ENCODE measurements at places on chromosomes 1 and 21. TPM values are rescaled to one million over a fixed set of nuclear protein-coding genes. Genes with fewer than 3 reads are reported as not detected.

DNA sequence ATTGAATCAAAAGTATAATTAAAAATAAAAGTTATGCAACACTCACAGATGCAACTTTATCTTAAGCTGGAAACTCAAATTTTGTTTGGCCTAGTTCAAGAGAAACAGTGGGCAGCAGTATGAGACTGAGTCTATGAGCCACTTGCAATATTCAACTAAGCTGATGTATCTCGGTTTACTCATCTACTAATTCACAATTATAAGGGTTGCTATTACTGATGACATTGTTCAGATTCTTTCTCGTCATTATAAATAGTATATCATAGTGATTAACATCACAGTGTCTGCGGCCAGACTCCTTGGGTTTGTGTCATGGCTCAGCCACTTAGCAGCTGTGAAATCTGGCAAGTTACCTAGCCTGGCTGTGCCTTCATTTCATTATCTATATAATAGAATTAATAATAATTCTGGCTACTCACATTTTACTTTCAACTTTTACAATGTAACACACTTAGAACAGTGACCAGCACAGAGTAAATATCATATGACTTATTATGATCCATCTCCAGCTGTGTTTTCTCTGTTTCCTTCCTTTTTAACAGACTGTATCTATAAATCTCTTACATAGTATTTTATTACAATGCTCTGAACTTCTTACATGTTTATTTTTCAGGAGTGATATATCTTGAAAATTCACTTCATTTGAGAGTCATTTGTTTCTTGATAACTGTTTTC lies 194.3 kb upstream of the RGS18 start:
- DNase-seq = no peak
- no peaks in the 10 kb centered on the region for H3K27me3 ChIP-seq
- no peaks in the 10 kb centered on the region for H3K36me3 ChIP-seq
- no peak overlapping the region for H3K27ac ChIP-seq
- no peaks in the 10 kb centered on the region for H3K4me1 ChIP-seq

DNA sequence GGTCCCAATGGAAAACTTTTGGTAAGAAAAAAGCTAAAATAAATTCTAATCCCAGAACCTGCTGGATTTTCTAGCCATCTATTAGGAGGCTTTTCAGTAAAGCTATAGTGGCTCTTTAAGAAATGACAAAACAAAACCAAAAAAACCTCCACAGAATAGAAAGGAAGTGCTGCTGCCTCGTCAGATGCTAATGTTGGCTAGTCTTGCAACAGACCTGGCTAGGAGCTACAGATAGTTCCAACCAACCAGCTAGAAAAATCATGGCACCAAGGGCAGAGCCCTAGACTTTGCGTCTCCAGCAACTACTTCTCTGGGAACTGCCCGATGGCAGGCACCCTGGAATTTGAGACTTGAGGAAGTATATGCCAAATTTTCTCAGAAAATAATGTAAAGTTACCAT lies 7.6 kb downstream of the CD101 start:
- H3K4me3 ChIP-seq = no peak overlapping the region
- no peak for DNase-seq
- H3K27me3 ChIP-seq = no peaks in the 10 kb centered on the region
- H3K36me3 ChIP-seq = no peaks in the 10 kb centered on the region

The TMIGD3 gene
- total RNA-seq = 2.6 TPM

GRCh38 chr1:58575551-58576324 lies 1.3 kb downstream of the TACSTD2 start:
- no peak overlapping the region for H3K27ac ChIP-seq
- DNase-seq = no peak
- H3K27me3 ChIP-seq = peaks cover 33% of the 10 kb centered on the region
- peaks cover 17% of the 10 kb centered on the region for H3K4me1 ChIP-seq
- H3K36me3 ChIP-seq = no peaks in the 10 kb centered on the region
- H3K4me3 ChIP-seq = peak overlapping the region; percentile 50

GRCh38 chr1:203906932-203907331 lies 45.5 kb downstream of the SNRPE start:
- no peaks in the 10 kb centered on the region for H3K27me3 ChIP-seq
- no peak overlapping the region for H3K4me3 ChIP-seq
- H3K27ac ChIP-seq = no peak overlapping the region
- no peaks in the 10 kb centered on the region for H3K36me3 ChIP-seq
- no peaks in the 10 kb centered on the region for H3K4me1 ChIP-seq
- DNase-seq = no peak

- H3K27me3 ChIP-seq = no peaks in the 10 kb centered on the region
- DNase-seq = no peak
- H3K36me3 ChIP-seq = no peaks in the 10 kb centered on the region
These were observed 80.3 kb upstream of the CYYR1 start for GRCh38 chr21:26653430-26653829.

GRCh38 chr1:44830900-44831304 lies 12.2 kb downstream of the PTCH2 start:
- H3K27me3 ChIP-seq = no peaks in the 10 kb centered on the region
- H3K27ac ChIP-seq = no peak overlapping the region
- DNase-seq = no peak
- H3K36me3 ChIP-seq = no peaks in the 10 kb centered on the region

The ADAMTS4 gene
- total RNA-seq = 2.5 TPM

The HES4 gene
- 55.3 TPM for total RNA-seq

- DNase-seq = no peak
- H3K36me3 ChIP-seq = no peaks in the 10 kb centered on the region
- peaks cover 22% of the 10 kb centered on the region for H3K4me1 ChIP-seq
- no peaks in the 10 kb centered on the region for H3K27me3 ChIP-seq
- H3K4me3 ChIP-seq = peak overlapping the region; percentile 68
- no peak overlapping the region for H3K27ac ChIP-seq
These were observed 328 bp downstream of the MYCL start for GRCh38 chr1:39901464-39901713.

DNA sequence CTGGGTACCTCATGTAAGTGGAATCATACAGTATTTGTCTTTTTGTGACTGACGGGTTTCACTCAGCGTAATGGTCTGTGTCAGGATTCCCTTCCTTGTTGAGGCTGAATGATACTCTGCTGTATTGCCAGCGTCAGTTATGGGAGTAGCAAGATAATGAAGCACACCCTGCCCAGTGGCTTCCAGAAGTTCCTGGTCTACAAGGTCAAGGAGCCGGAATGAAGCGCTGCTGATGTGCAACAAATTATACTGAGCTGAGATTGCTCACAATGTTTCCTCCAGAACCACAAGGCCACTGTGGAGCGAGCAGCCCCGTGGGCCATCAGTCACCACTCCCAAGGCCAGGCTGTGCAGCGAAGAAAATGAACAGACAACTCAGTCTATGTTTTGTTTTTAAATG lies 24.0 kb upstream of the TDRD10 start:
- H3K36me3 ChIP-seq = no peaks in the 10 kb centered on the region
- H3K4me1 ChIP-seq = peaks cover 35% of the 10 kb centered on the region
- no peak overlapping the region for H3K27ac ChIP-seq
- H3K4me3 ChIP-seq = no peak overlapping the region
- H3K27me3 ChIP-seq = no peaks in the 10 kb centered on the region

DNA sequence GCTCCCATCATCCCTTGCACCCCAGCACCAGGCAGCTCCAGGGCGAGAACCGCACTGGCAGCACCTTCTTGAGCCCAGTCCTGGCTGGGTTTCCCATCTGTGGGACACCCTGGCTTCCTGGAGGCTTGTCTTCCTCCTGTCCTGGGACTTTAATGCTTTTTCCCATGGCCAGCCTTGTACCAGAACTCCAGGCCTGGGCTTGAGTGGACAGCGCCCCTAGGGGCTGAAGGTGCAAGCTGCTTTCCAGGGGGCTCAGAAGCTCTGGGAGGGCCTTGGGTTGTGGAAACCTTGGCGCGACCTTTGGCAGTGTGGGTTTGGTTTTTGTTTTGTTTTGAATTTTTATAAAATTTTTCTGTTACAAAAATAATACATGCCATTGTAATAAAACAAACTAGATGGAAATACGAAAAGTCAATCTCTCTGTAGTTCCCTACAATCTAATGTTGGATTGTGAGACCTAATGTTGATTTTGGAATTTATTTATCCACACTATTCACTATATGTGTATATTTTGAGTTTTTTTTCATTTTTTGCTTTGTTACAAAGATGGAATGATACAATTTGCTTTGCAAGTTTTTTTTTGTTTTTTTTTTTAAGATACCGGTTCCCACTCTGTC lies 33.8 kb upstream of the RPL11 start:
- H3K4me3 ChIP-seq = no peak overlapping the region
- H3K36me3 ChIP-seq = no peaks in the 10 kb centered on the region
- H3K27me3 ChIP-seq = no peaks in the 10 kb centered on the region
- H3K27ac ChIP-seq = no peak overlapping the region
- H3K4me1 ChIP-seq = no peaks in the 10 kb centered on the region
- no peak for DNase-seq

The OXCT2 gene
- total RNA-seq = 0.83 TPM

The CHIA gene
- total RNA-seq = not detected

The RNU1-4 gene
- total RNA-seq = under 0.01 TPM

DNA sequence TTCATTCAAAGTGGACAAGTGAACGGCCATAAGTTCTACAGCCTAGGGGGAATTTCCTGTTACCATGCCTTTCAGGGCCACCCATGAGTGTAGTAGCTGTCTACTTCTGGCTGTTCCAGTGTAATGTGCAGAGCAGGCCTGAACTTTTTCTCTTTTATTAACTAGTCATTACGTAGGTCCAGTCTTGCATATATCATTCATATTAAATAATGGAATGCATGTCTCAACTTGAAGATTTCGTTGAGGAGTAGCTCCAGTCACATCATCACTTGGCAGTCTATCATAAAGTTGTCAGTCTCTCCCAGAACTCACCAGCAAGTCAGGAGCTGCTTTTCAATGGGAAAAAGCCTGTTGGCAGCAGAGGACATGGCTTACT lies 12.0 kb upstream of the GIPC2 start:
- no peak for DNase-seq
- no peak overlapping the region for H3K27ac ChIP-seq
- H3K4me3 ChIP-seq = no peak overlapping the region
- H3K36me3 ChIP-seq = no peaks in the 10 kb centered on the region
- peaks cover 4% of the 10 kb centered on the region for H3K4me1 ChIP-seq

DNA sequence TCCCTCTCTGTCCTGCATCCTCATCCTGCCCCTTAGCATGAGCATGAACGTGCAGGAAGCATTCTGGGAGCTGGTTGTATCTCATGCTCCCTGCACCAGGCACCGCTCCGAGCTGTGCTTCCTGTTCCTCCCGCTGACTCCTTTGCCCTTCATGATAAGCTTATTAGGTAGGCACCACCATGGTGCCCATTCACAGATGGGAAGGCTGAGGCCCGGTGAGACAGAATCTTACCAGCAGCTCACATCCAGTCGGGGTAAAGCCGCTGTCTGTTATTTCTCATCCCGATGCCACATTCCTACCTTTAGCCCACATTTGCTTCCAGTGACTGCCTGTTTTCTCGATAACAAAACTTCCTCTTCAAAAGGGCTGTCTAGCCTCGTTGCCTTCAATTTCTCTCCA lies 7.3 kb downstream of the MIIP start:
- no peaks in the 10 kb centered on the region for H3K27me3 ChIP-seq
- H3K27ac ChIP-seq = no peak overlapping the region
- H3K4me1 ChIP-seq = no peaks in the 10 kb centered on the region
- peaks cover 97% of the 10 kb centered on the region for H3K36me3 ChIP-seq

DNA sequence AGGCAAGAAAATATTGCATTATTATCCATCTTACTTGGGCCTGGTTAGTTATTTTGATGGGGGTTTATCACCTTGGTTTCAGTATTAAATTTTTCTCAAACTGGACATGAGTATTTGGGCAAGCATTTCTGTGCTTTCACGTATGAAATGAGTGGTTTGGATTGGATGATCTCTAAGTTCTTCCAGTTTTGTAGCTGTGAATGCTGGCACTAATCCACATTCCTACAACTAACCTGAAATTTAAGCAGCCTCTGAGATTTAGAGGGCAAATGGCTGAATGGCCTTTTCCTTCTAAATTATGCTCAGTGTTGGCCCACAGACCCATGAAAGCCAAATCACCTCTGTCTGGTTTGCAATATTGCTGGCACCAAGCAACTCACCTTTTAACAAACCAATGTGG lies 475.0 kb upstream of the B3GALT2 start:
- H3K36me3 ChIP-seq = no peaks in the 10 kb centered on the region
- no peak overlapping the region for H3K27ac ChIP-seq
- H3K4me1 ChIP-seq = peaks cover 22% of the 10 kb centered on the region

GRCh38 chr1:184650177-184650866 lies 104.3 kb downstream of the EDEM3 start:
- H3K4me1 ChIP-seq = peaks cover 17% of the 10 kb centered on the region
- H3K27ac ChIP-seq = no peak overlapping the region
- H3K27me3 ChIP-seq = no peaks in the 10 kb centered on the region
- no peaks in the 10 kb centered on the region for H3K36me3 ChIP-seq

DNA sequence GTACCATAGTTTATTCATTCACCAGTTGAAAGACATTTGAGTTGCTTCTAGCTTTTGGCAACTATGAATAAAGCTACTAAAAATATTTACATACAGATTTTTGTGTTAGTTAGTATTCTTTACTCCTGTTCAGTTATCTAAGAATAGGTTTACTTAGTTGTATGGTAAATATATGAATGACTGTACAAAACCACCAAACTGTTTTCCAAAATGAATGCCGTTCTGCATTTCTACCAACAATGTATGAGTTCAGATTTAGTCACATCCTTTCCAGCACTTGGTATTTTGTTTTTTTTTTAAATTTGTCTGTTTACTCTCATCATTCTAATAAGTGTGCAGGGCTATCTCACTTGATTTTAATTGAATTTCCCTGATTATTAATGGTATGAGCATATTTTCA lies 3.4 kb upstream of the KIFAP3 start:
- H3K36me3 ChIP-seq = no peaks in the 10 kb centered on the region
- H3K27ac ChIP-seq = no peak overlapping the region
- H3K4me3 ChIP-seq = no peak overlapping the region
- H3K4me1 ChIP-seq = peaks cover 17% of the 10 kb centered on the region
- H3K27me3 ChIP-seq = no peaks in the 10 kb centered on the region

DNA sequence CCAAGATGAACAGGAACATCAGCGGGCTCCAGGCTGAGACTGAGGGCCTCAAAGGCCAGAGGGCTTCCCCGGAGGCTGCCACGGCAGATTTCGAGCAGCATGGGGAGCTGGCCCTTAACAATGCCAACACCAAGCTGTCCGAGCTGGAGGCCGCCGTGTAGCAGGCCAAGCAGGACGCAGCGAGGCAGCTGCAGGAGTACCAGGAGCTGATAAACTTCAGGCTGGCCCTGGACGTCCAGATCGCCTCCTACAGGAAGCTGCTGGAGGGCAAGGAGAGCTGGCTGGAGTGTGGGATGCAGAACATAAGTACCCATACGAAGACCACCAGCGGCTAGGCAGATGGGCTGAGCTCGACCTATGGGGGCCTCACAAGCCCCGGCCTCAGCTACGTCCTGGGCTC lies 823.4 kb upstream of the NEGR1 start:
- H3K4me1 ChIP-seq = no peaks in the 10 kb centered on the region
- no peak for DNase-seq
- no peak overlapping the region for H3K27ac ChIP-seq
- H3K36me3 ChIP-seq = no peaks in the 10 kb centered on the region
- no peak overlapping the region for H3K4me3 ChIP-seq
- no peaks in the 10 kb centered on the region for H3K27me3 ChIP-seq

- peak; percentile 84 for DNase-seq
- peak overlapping the region; percentile 67 for H3K27ac ChIP-seq
- H3K36me3 ChIP-seq = peaks cover 40% of the 10 kb centered on the region
- peaks cover 46% of the 10 kb centered on the region for H3K4me1 ChIP-seq
- H3K27me3 ChIP-seq = no peaks in the 10 kb centered on the region
These were observed 49.2 kb downstream of the COQ8A start for GRCh38 chr1:226989085-226989920.

The CIART gene
- total RNA-seq = 14.1 TPM

The FYB2 gene
- total RNA-seq = not detected

The TDRD5 gene
- not detected for total RNA-seq

The RAB42 gene
- total RNA-seq = 4.0 TPM

The PTGFR gene
- total RNA-seq = 3.8 TPM
